NCI-H226 (cell line): ENCODE measurements at places on chromosomes 4 and X.

- peak; percentile 76 for DNase-seq
Observed at GRCh38 chr4:146567396-146567795, 45.7 kb upstream of the SLC10A7 start.

DNA sequence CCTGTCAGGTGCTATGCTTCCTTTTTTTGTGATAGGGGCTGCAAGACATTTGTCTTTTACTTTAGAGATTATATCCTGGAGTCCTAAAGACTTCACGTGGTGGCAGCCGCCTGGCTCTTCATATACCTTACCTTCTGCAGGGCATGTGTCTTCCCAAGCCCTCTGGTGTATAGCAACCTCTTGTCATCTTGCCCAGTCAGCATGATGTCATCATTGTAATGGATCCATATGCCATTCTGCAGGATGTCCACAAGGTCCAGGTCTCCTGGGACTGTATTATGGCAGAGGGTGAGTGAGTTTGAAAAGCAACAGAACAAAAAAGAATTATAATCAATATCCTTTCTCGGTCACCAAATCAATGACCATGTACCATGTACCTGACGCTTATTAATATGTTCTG is 82.2 kb upstream of the SCOC start:
- no peak for DNase-seq

DNA sequence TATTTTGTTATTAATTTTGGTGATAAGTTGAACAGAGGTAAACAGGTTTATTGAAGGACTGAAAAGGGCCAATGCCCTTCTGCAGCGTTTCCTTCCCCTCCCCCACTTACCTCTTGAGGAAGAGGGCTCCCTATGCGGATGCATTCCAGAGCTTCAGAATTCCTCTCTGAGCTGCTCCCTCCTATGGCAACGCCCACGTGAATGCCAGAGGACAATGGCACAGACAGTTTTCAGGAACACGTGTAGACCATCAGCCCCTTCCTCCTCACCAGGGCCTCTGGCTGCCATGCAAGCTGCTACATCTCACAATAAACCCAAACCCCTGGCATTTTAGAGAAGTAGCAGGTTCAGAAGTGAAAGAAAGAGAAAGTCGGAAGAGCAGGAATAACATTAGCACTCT is 127.9 kb downstream of the CHRDL1 start:
- no peak for DNase-seq

DNA sequence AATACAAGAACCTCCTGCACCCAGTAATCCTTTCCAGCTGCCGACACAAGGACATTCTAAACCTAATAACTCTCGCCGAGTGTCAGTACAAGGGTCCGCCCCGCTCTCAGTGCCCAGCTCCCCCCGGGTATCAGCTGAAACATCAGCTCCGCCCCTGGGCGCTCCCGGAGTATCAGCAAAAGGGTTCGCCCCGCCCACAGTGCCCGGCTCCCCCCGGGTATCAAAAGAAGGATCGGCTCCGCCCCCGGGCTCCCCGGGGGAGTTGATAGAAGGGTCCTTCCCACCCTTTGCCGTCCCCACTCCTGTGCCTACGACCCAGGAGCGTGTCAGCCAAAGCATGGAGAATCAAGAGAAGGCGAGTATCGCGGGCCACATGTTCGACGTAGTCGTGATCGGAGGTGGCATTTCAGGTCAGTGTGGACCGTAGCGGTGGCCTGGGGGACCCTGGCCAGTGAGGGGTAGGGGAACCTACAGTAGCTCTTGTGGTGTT is at the start of gene MAOA:
TSS of gene MAOA (plus strand) at position 295 of the 490 bp plus-strand sequence. CDS start at position 338, 43 bp downstream.
- no peak for DNase-seq

DNA sequence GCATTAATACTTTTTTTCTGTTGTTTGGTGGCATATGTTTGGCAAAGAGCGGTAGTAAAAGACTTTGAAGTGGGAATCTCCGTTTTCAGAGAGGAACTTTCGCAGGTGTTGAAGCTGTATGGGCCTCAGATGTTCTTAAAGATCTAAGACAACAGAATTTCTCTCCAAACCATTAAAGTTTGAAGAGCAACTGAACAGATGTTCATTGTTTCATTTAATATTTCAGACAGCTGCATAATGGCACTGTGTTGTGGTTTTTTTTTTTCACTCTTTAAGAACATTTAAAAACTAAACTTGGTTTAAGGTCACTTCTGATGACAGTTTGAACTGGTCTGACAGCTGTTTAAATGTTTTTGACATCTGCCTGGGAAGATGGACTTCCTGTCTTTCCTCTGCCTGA is 882.7 kb upstream of the PCDH10 start:
- no peak for DNase-seq

DNA sequence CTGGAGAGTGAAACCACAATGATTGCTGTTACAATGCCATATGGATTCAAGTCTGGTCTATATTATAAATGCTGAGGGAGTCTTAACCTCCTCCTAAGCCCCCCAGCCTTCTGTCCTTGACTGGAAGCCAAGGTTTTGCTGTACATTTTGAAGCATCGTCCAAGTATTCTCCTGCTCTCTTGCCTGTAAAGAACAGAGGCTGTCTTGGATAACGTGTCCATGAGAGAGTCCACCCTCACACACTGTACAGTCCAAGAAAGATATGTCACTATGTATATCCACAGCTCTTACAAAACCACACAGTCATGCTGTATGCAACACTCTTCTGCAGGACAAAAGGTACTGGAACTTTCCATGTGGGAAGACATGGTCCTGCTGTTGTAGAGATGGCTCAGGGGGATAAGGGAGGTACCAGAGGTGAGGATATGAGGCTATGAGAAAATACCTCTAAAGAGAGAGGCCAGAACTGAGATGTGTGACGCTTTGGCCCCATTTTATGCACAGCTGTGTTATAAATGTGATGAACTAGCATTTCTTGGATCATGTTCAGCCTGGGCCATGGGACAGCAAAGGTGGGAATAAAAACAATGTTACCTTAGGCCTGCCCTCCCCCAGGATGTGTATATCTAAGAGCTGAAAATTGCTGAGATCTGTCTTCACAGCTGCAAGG is 678.6 kb downstream of the IQCM start:
- no peak for DNase-seq

GRCh38 chr4:113756005-113756410 is 5.5 kb downstream of the CAMK2D start:
- peak; percentile 48 for DNase-seq

- DNase-seq: no peak
Observed at GRCh38 chr4:157270108-157270507, 49.6 kb downstream of the GRIA2 start.

DNA sequence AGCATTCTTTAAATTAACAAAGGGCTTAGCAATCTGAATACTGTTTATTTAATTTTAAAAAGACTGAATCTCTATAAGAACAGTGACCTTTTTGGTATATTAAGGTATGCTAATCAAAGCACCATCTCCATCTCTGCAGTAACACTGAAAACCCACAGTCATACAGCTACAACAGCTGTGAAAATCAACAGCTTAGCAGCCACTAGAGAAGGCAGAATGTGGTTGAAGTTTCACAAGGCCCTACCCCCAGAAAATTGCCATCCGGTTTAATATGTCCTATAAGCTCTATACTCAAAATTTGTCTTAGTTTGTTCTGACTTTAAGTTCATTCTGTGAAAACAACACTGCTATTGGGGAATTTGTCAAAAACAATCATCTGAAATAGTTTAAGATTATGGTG is 128.7 kb downstream of the OPHN1 start:
- no peak for DNase-seq

DNA sequence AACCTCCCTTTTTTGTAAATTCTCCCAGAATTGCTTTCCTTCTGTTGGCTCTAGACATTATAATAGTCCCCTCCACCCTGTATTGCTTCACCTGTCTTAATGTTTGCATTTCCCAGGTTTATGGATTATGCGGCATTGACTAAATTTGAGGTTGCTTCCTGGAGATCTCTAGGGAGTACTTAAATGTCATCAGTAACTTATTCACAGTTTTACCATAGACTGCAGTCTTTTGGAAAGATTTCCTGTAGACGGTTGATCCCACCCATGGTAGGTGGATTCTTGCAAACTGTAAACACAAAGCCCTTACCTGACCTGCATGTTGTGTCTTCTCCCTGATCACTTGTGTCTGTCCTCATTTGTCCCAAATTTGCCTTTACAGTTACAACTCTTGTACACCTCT is 6.2 kb upstream of the NOX1 start:
- no peak for DNase-seq

GRCh38 chr4:134591326-134591725 is 389.7 kb upstream of the PABPC4L start:
- no peak for DNase-seq

DNA sequence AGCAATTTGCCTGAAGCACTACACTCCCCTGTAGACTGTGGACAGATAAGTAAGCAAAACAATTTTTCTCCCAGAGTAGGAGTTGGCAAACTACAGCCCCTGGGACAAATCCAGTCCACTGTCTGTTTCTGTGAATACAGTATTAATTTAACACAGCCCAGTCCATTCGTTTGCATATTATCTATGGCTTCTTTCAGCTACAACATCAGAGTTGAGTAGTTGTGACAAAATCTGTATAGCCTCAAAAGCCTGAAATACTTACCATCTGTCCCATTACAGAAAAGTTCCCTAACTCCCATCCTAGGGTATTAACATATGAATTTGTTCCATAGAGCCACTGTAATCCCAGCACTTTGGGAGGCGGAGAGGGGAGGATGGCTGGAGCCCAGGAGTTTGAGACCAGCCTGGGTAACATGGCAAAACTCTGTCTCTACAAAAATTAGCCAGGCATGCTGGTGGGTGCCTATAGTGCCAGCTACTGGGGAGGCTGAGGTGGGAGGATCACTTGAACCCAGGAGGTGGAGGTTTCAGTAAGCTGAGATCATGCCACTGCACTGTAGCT is 53.0 kb downstream of the AMELX start:
- DNase-seq: peak; percentile 24

- DNase-seq: no peak
Observed at GRCh38 chrX:111168314-111168713, 72.3 kb downstream of the PAK3 start.

GRCh38 chr4:138399081-138399480 is 156.9 kb upstream of the SLC7A11 start:
- no peak for DNase-seq

GRCh38 chrX:67673741-67674274 is 130.0 kb downstream of the AR start:
- no peak for DNase-seq

DNA sequence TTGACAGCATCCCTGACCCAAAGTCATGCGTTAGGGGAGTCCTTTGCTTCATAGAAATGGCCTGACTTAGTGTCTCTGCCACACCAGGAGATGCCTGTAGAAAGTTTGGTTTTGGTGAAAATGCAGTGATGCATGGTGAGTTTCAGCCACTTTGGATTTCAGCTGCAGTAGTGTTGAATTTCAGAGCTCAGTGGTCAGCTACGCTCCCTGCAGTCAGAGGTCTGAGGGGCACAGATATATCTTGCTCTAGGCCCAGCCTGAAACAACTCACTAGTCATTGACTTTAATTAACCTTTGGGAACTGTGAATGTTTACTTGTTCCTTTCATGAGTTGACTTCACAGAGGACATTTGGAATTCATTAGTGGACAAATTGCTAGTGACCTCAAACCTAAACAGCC is 17.5 kb downstream of the RBMX2 start:
- no peak for DNase-seq

GRCh38 chrX:101079736-101080270 is 1.1 kb downstream of the TMEM35A start:
- DNase-seq: no peak

GRCh38 chr4:182216005-182216404 is 27.2 kb upstream of the TENM3 start:
- DNase-seq: no peak

DNA sequence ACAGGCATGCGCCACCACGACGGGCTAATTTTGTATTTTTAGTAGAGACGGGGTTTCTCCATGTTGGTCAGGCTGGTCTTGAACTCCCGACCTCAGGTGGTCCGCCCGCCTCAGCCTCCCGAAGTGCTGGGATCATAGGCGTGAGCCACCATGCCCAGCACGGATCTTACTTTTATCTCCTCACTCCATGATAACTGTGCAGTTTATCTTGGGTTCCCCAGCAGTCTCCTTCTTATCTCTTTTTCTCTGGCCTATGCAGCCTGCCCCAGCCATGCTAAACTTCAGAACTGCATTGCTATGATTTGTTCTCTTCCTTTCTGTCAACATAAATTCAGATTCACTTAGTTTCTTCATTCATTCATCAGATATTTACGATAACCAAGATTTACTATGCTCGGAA is 22.4 kb downstream of the PAGE1 start:
- no peak for DNase-seq

DNA sequence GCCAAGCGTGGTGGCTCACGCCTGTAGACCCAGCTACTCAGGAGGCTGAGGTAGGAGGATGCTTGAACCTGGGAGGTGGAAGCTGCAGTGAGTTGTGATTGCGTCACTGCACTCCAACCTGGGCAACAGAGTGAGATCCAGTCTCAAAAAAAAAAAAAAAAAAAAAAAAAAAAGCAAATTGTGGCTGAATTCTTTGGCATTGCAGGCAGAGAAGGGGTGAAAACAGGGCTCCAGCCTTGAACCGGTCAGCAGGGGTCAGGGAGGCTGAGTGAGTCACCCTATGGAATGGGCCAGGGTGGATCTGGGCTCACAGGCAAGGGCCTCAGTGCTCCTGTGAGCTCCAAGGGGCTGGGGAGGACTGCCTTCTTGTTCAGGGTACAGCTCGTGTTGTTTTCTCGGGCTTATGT is 13.2 kb upstream of the FAM3A start:
- peak; percentile 46 for DNase-seq

- no peak for DNase-seq
Observed at GRCh38 chr4:112652216-112652615, 15.3 kb downstream of the LARP7 start.

DNA sequence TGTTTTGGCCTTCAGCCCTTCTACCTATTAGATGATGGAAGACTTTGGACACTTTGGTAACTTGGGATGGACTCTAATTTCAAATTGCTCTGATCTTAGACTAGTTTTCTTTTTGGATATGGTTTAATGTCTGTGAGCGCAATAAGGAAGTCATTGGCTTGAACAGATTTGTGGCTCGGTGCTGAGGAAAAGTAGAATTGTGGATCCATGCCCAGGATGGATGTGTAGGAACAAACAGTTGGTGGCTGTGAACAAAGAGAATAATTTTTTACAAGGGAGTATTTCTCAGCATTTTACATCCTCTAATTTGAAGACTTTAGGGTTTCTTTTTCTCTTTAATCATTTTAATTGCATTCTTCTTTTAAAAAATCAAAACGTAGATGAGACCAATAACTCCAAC is 327.1 kb downstream of the GLUD2 start:
- DNase-seq: no peak

DNA sequence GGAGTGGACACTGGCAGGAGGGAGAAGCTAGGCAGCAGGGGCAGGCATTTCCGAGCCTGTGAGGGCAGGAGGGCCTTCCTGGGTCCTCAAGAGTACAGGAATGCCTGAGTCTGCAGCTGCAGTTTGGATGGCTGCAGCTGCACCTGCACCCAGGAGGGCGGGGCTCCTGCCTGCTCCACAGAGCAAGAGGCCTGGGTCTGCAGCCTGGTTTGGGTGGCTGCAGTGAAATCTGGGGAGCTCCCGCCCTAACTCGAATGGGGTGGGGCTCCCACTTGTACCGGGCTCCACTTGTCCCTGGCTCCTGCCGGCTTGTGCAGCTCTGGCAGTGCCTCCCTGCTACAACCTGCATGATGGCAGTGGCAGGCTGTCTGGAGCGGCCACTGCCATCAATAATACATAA is 436.0 kb downstream of the ARHGAP24 start:
- no peak for DNase-seq

GRCh38 chr4:47899639-47900038 is 14.7 kb downstream of the NFXL1 start:
- DNase-seq: no peak
